ENCODE measurements at places on chromosomes 4 and X.

GRCh38 chrX:154490021-154490413, 412 bp downstream of the SLC10A3 start:
- DNase-seq, result no peak

DNA sequence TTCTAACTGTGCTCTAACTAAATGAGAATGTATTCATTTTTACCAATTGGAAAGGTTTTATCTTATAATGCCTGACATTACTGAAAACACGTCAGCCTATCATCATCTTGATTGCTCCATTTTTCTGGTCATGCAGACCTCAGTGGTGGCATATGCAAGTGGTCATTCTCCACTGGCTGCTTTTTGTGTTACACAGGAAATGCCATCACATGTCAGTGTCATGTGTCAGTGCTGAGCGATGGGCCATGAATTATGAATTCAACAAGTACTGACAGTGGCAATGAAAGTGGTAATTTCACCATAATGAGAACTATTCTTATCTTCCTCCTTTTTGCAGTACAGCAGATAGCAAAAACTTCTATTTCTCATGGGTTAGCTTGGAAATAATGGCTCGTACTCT, 190.5 kb downstream of the PACRGL start:
- no peak for DNase-seq

- DNase-seq, result no peak
Measured at GRCh38 chr4:3857269-3857926, 91.2 kb downstream of the ADRA2C start.

GRCh38 chr4:7073526-7074390, 5.9 kb upstream of the GRPEL1 start:
- no peak for DNase-seq

DNA sequence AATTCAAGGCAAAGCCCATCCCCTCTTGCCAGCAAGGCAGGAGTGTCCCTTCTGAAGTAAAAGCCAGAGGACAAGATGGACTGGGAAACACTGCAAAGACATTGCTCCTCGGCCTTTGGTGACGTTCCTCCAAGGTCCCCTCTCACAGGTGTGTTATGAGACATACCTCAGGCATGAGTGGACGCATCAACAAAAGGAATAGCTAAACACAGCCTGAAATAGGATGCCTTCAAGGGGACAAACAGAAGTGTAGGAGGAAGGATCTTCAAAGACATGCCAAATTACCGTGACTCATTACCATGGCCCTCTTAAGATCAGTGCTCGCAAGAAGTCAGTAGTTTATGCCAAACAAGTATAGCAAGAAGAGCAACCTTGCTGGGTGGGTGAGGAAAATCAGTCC, 6.0 kb upstream of the IDS start:
- DNase-seq, result no peak

- DNase-seq, result no peak
Measured at GRCh38 chr4:115292320-115293092, 179.1 kb upstream of the NDST4 start.

DNA sequence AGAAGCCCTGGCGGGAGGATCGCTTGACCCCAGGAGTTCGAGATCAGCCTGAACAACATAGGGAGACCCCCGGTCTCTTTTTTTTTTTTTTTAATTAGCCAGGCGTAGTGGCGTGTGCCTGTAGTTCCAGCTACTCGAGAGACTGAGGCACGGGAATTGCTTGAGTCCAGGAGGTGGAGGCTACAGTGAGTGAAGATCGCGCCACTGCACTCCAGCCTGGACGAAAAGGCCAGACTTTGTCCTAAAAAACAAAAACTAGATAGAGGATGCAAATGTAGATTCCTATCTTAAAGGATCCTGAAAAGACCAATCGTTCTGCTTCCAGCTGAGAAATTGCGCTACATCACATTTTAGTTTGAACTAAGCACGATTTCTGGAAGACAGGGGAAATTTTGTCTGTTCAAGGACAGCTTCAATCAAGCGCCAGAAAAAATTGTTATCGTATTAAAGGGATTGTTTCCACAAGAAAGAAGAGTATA, 627 bp upstream of the HSD17B11 start:
- no peak for DNase-seq

- no peak for DNase-seq
Measured at GRCh38 chrX:137427816-137428215, 138.1 kb upstream of the ZIC3 start.

GRCh38 chr4:140048419-140048995, 105.5 kb downstream of the MAML3 start:
- no peak for DNase-seq

DNA sequence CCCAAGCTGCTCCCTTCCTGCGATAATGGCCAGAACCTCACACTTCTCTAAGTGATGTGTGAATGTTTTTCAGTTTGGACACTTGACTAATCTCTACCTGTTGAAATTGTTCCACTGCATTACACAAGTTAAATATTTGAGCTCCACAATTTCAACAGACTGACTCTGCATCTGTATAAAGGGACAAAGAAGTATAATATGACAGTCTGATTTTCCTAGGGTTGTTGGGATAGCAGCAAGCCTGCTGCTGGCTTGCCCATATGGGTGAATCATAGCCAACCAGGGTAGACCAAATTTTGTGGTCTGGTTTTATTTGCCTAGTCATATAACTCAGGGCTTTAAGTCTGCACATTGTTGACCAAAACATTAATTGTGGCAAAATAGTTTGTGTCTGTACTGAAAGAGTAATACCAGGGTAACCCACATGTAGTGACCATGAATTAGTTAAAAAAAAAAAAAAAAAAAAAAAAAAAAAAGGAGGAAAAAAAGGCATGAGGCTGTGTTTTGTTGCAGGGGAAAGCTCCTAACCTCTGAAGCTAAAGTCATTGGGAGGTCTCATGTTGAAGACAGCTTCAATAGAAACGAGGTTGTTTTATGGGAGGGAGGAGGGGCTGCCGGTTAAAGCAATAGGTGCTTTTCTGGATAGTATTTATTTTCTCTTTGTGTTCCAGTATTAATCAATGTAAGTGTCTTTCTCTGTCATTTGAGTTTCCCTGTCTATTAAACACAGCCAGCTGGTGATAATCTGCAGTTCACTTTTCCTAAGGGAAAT, 534.2 kb downstream of the RAB28 start:
- DNase-seq, result no peak

- no peak for DNase-seq
Measured at GRCh38 chr4:84085986-84086385, 413.1 kb downstream of the NKX6-1 start.

- DNase-seq, result no peak
Measured at GRCh38 chr4:15161439-15161838, 159.2 kb downstream of the CPEB2 start.

DNA sequence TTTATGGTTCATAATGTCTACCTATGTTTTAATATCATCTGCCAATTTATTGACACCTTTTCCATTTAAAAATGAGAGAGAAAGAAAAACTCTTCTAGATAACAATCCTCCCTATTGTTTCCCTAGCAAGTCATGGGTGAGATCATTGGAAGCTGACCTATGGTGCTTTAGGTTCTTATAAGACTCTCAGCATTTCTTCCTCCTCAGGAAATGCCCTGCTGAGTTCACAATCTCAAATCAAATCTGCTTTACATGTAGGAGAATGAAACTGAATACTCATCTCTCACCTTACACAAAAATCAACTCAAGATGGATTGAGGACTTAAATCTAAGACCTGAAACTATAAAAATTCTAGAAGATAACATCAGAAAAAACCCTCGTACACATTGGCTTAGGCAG, 267.4 kb downstream of the RAPGEF2 start:
- DNase-seq, result no peak

GRCh38 chr4:55977811-55978210, 29.1 kb downstream of the CEP135 start:
- DNase-seq, result no peak

DNA sequence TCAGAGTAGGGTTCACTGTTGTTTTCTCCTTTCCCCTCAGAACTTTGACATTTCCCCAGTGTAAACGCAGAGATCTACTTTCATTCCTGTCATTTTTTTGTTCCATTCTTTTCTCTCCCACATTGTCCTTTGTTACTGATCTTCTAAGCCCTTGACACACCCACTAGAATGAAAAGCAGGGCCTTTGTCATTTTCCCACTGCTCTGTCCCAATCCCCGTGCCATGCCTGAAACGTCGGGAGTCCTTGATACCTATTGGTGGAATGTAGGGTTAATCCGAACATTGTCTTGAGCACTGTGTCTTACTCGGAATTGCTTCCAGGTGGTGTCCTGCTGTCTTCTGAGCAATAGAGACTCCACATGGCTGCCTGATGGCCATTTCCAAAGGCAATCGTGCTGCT, 887.1 kb upstream of the FRG1 start:
- DNase-seq, result no peak

DNA sequence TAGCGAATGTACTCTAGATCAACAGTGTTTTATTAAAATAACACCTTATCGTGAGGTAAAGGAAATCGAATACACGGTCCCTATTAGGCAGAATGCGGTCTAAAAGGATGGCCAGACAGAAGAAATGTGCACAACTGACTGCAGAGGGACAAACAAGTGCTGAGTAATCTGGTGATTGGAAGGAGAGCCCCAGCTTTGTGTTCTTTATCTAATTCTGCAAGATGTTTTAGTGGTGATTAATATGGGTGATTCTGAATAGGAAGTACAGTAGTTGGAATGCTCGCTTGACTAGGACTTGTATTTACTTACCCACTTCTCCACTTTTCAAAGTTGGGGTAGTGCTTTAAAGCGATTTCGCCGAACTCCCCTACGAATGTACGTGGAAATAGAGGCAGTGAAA, 1.2 kb downstream of the WDR44 start:
- DNase-seq, result no peak

- DNase-seq, result no peak
Measured at GRCh38 chr4:140212646-140213045, 58.7 kb upstream of the MAML3 start.

DNA sequence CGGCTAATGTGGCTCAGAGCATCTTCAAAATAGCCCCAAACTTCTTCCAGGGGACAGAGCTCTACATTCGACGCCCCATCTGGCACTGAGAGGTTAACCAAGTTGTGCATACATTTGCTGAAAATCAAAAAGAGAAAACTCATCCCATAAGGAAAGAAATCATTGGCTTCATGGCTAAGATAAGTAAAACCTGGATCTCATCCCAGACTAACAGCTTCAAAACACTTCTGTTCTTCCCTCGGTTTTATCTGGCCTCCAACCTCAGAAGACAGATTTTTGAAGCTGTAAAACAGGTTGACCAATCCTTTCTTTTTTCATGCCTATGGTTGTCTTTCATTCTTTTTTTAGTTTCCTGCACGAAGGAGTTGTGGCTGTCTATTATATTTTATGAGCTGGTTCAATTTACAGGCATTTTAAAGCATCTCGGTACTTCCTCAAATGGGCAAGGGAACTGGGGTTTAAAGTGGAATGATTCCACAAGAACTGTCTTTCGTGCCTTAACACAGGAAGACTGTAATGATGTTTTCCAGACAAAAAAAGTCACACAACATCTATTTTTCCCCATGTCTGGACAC, 107.6 kb downstream of the DLG3 start:
- DNase-seq, result no peak

DNA sequence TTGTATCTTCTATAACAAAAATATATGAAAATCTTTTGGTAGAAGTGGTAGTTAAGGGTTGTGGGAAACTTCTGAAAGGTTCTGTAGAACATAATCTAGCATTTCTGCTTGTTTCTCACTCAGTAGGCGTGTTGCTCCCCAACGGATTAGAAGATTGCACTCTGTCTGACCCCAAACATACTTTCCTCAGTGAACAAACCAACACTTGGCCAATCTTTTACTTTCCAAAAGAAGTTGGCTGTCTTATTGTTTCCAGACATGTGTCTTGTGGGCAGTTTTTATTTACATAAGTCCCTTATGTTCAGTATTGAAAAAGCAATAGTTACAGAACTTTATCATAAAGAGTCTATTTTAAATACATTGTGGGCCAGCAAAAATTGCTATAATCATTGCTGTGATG, 312.8 kb upstream of the EPHA5 start:
- DNase-seq, result no peak

GRCh38 chr4:187576751-187577150, 418.8 kb upstream of the ZFP42 start:
- no peak for DNase-seq

GRCh38 chrX:130264573-130264972, 4.1 kb downstream of the ZNF280C start:
- no peak for DNase-seq

DNA sequence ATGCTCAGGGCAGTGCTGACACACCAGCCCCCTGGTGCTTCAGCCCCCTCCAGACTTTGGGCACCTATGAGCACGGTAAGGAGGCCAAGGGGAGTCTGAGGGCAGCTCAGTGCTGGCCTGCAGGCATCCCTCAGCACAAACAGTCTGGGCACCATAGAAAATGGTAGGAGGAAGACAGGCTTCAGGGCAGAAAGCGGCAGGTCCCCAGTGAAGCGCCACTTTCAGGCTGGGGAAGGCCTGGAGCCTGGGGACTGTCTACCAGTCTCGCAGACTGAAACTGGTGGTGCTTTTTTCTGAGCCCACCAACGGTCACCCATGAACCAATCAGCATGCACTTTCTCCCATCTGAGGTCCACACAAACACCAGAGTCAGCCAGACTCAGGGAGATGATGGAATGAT, 1074.7 kb downstream of the PCDH18 start:
- no peak for DNase-seq

DNA sequence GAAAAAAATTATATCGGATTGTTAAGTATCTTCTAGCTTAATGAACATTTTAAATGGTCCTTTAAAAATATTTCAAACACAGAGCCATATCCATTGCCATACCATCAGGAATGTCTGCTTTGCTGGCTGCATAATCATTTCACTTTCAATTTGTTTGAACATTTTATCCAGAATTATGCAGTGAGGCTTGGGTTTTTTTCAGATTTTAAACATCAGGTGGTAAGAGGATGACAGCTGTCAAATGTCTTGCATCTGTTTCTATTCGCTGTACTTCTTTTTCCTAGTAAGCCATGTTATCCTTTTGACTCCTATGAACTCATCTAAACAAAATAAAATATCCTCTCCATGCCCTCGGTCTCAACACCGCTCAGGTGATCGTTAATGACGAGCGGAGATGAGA, 802 bp downstream of the RFC1 start:
- no peak for DNase-seq

DNA sequence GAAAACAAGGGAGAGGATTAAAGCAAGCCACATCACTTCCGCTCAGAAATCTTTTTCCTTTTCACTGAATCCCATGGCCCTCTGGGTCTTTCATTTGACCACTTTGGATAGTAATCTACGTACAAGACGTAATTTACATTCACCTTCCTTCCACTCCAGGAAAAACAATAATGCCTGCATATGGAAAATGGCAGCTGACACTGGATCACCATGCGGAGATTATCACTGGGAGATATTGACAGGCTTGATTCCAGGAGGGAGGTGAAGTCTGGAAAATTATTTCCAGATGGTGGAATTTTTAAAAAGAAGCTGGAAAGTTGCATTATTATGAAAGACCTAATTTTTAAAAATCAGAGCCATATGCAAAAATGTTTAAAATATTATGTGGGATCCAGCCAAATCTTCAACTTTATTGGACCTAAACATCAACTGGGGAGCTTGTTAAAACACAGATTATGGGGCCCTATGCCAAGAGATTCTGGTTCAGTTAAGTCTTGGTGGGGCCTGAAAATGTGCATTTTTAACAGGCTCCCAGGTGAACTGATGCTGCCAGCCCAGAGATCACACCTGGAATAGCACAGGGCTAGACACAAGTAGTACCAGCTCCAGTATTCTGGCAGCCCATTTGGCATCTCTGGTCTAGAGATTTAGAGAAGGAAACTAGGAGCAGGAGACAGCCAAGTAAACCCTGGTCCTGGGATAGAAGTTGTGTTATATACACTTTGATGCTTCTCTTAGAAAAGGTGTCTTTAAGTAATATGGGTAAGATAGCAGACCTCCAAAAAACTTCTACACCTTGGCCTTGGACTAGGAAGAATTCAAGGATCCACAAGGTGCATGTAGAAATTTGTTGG, 290.3 kb upstream of the LDB2 start:
- DNase-seq, result no peak

GRCh38 chrX:2819345-2820135, 9.2 kb upstream of the GYG2 start:
- DNase-seq, result no peak

All from stimulated activated CD8-positive, alpha-beta memory T cell treated with anti-CD3 and anti-CD28 coated beads, Interleukin-7, amount 100 ng/mL, for 1 hour (primary cell).